ENCODE measurements at places on chromosomes 4 and X.
A peak's percentile ranks its signal among the peaks of the same experiment; 100 is the strongest.

DNA sequence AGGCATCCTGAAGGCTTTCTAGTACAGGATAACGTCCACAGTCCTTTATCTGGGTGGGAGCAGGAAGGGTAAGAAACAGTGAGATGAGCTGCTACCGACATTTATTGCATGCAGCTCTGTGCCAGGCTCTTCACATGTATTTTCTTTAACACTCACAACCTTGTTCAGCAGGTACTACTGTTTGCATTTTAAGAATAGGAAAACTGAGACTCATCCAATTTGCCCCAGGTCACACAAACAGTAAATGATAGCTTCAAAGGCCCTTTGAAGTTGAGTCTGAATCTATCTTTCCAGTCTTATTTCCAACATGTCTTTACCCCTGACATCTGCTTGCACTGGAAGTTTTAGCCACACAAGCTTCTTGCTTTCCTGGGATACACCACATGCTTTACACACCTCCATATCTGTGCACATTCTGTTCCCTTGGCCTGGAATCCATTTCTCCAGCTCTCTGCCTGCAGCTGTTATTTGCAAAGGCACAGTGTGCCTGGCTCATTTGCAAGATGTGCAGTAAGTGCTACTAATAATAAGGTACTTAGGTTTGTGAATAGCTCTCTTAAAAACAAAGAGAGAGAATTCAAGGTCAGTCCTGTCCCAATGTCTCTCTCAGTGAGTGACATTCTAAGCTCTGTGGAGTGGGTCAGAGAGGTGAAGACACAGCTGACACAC lies 61.2 kb downstream of the METTL14 start:
- ATAC-seq = no peak

GRCh38 chr4:17489123-17489522 lies 22.8 kb downstream of the QDPR start:
- no peak for ATAC-seq

GRCh38 chr4:86595426-86595805 lies 1.3 kb downstream of the PTPN13 start:
- ATAC-seq = no peak

- peak; percentile 56 for ATAC-seq
Observed at GRCh38 chrX:70398899-70399298, 24.2 kb upstream of the GDPD2 start.

Measured in activated CD4-positive, CD25-positive, alpha-beta regulatory T cell treated with anti-CD3 and anti-CD28 coated beads, Interleukin-2, amount 50 U/mL, for 24 hours (primary cell).